Activated CD8-positive, alpha-beta memory T cell treated with anti-CD3 and anti-CD28 coated beads, Interleukin-2, amount 50 U/mL, for 48 hours (primary cell): ENCODE measurements at places on chromosomes 6 and 20.

- no peak for DNase-seq
These were observed 84.5 kb downstream of the PLCB1 start for GRCh38 chr20:8216375-8217200.

- DNase-seq: no peak
These were observed 312.8 kb upstream of the SULF2 start for GRCh38 chr20:48098099-48098498.

- DNase-seq: no peak
These were observed 3.3 kb downstream of the TCF21 start for GRCh38 chr6:133891927-133892812.

DNA sequence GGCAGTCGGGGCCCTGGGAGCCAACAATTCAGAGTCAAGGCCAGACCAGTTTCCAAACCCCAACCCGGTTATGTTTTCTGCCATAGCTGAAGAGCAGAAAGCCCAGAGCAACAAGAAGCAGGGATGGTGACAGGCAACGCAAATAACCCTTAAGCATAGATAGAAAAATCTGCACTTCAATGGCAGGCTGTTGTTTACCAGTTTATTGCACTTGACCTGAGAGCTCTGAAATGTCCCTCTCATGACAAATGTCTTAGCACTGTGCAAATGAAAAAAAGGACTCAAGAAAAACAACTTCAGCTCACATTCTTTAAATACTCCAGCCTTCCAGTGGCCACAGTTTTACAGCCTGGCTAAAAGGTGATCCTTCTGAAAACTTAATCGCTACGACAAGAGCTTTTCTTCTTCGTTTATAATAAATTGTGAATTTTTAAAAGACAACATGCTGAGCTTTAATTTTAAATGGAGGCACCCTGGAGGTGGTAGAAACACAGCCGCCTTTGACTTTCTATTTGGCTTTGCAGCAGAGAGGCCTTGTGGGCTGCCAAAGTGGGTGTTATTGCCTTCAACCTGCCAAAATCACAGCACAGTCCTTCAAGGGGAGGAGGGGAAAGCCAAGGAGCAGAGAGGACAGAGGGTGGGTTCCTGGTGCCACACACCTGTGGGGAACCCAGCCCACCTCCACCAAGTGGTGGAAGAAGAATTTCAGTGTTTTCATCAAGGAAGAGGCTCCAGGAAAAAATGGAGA, 289.5 kb upstream of the CDYL start:
- no peak for DNase-seq

GRCh38 chr6:116328528-116328903, 42.2 kb upstream of the DSE start:
- DNase-seq: no peak

GRCh38 chr20:47922269-47922668, 137.0 kb upstream of the SULF2 start:
- DNase-seq: no peak

DNA sequence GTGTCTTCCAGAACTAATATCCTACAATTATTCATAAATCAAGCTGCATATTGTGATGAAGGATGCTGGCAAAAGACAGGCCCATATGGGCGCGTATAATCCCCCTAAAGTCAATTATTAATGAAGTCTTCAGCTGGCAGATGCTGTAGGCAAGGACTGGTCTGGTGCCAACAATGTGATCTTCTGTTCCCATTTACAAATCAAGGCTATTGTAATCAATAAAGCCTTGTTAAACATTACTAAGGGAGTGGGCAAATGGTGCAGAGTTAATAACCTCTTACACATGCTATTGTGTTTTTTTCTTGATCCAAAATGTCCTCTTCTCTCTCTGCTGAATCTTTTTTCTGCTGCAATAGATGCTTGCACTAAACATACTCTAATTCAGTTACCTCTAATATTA, 119.0 kb downstream of the ALDH8A1 start:
- DNase-seq: no peak

- no peak for DNase-seq
These were observed 40.2 kb upstream of the FAM50B start for GRCh38 chr6:3808759-3809514.

- no peak for DNase-seq
These were observed 187.4 kb downstream of the TENT5A start for GRCh38 chr6:81565071-81565470.

DNA sequence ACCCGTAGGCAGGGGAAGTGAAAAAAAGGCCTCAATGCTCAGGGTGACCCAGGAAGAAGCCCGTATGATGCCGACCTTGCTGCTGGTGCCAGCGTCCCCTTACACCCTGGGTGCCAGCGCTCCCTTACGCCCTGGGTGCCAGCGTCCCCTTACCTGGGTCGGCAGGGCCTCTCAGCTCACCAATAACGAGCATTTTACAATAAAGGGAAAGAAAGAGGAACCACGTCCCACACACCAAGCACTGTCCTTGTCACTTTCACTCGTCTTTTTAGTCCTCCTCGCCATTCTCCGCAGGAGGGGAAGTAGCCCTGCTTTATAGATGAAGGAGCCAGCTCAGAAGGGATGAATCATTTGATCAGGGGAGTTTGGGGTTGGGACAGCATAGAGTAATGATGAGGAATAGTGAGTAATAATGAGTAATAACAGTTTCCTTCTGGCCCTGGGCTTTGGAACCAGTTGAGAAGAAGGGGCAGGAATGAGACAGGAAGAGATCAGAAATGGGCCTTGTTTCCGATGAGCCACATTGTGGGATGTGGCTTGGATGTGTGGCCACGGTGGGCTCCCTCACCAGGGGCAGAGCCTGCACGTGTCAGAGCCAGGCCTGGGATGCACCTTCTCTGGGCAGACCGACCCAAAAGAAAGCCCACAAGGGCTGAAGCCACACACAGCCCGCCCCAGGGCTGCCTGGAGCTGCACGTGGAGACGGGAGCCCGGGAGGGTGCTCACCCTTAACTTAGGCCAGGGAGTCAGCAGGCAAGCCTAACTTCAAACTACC, 75.7 kb downstream of the SYNJ2 start:
- peak; percentile 75 for DNase-seq

GRCh38 chr20:41405436-41405835, 38.8 kb upstream of the EMILIN3 start:
- DNase-seq: no peak

- DNase-seq: no peak
These were observed 71.2 kb upstream of the FKBP1C start for GRCh38 chr6:63140114-63140513.

- DNase-seq: no peak
These were observed 51.6 kb upstream of the DACT2 start for GRCh38 chr6:168371185-168371584.

DNA sequence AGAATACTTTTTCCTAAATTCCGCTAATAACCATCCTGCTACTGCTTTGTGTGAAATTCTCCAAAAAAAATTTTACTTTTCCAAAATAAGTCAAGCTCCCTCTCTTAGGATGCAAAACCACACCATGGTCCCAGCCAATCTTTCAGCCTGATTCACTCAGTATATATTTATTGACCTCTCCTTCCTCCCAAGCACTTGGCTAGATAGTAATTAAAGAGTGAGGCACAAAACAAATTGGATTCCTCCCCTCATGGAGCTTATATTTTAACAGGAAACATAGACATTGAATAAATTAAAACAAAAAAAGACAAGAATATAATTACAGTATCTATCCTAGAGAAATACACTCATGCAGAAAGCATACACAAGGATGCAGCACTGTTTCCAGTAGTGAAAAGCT, 9.0 kb upstream of the ZNF217 start:
- DNase-seq: no peak

DNA sequence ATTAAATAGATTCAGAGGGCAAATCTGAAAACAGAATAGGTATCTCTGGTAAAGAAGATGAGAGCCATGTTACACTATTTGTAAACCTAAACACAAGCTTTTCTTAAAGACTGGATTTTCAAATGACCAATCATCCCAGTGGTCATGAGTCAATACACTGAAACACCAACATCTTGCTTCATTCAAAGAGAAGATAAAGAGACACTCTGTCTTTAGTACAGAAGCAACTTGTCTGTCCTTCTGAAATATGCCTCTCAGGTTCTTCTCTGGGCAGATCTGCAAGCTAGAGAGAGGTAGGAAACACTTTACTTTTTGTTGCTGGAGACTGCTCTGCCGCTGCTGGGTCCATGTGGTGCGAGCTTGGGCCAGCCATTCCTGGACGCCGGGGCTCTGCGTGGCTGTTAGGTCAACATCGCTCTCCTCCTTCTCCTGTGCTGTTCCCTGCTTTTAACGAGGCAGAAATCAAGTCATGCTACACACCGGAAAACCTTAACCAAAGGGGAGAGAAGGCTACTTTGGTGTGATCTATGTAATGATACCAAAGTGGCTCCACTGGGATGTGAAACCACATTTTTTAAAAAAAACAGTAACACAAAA, 368.2 kb downstream of the SYNE1 start:
- no peak for DNase-seq

- no peak for DNase-seq
These were observed 3.1 kb upstream of the HECA start for GRCh38 chr6:139131736-139132280.

DNA sequence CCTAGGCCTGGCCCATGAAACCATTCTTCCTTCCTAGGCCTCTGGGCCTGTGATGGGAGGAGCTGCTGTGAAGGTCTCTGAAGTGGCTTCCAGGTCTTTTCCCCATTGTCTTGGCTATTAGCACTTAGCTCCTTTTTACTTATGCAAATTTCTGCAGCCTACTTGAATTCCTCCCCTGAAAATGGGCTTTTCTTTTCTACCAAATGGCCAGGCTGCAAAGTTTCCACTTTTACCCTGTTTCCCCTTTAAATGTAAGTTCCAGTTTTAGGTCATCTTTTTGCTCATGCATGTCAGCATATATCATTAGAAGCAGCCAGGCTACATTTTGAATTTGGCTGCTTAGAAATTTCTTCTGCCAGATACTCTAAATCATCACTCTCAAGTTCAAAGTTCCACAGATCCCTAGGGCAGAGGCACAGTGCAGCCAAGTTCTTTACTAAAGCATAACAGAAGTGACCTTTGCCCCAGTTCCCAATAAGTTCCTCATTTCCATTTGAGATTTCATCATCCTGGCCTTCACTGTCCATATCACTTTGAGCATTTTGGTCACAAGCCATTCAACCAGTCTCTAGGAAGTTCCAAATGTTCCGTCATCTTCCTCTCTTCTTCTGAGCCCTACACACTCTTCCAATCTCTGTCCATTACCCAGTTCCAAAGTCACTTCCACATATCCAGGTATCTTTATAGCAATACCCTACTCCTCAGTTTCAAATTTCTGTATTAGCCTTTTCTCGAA, 71.9 kb downstream of the TBC1D7 start:
- DNase-seq: no peak
